Hindlimb muscle (tissue), 1 donor: ENCODE measurements at places on chromosomes 7 and 10.

GRCh38 chr10:63498665-63499064 lies 22.5 kb upstream of the REEP3 start:
- DNase-seq = no peak

- DNase-seq = no peak
These were observed 192.4 kb downstream of the ADARB2 start for GRCh38 chr10:1544929-1545328.

GRCh38 chr7:2095436-2095835 lies 137.3 kb downstream of the MAD1L1 start:
- no peak for DNase-seq

DNA sequence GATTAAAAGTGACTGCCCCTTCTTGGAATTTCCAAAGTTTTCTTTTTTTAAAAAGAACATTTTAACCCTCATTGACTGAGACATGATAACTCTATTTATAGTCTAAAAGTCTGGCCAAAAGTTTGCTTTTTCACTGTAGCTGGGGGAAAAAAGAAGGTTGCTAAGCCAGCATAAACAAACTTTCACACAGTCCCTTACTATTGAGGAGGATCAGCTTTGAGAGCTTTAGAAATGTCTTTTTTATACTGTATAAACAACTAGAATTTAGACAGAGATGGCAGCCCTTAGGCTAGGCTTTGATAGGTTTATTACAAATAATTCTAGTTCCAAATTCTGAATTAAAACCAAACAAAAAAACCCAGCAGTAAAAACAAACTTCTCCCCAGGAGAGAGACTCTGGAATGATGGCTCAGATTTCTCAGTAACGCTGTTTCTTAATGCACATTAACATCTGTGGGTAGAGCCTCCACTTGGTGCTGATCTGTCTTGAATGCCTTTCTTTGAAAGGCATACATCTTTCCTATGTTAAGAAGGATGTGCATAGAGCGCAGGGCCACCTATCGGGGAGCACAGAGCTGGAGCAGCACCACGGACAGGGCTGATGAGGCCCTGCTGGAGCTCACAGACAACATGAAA lies 100.9 kb upstream of the PDLIM1 start:
- DNase-seq = peak; percentile 46

- DNase-seq = no peak
These were observed at the start of gene IRF5 for GRCh38 chr7:128937647-128938543. IRF5 (plus strand) TSS chr7:128937927; CDS start chr7:128942082, 4,155 bp downstream.

DNA sequence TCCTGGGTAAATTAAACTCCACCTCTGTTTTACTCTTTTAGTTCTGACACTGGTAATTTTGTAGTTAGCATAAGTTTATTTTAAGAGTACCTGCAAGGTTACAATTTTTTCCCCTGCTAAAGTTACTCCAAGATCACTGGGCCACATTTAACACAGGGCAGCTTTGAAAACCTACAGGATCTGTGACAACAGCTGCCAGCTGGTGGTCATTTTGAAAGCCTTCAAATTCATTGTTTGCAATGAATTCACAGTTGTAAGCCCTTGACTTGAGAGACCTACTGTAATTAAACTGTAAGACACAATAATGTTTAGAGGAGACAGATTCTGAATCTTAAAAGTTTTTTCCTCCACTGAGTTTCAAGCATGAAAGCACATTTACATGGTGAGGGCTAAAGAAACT lies 129.6 kb downstream of the CNOT4 start:
- no peak for DNase-seq

GRCh38 chr10:91634246-91634645 lies 1.4 kb upstream of the PPP1R3C start:
- DNase-seq = no peak

DNA sequence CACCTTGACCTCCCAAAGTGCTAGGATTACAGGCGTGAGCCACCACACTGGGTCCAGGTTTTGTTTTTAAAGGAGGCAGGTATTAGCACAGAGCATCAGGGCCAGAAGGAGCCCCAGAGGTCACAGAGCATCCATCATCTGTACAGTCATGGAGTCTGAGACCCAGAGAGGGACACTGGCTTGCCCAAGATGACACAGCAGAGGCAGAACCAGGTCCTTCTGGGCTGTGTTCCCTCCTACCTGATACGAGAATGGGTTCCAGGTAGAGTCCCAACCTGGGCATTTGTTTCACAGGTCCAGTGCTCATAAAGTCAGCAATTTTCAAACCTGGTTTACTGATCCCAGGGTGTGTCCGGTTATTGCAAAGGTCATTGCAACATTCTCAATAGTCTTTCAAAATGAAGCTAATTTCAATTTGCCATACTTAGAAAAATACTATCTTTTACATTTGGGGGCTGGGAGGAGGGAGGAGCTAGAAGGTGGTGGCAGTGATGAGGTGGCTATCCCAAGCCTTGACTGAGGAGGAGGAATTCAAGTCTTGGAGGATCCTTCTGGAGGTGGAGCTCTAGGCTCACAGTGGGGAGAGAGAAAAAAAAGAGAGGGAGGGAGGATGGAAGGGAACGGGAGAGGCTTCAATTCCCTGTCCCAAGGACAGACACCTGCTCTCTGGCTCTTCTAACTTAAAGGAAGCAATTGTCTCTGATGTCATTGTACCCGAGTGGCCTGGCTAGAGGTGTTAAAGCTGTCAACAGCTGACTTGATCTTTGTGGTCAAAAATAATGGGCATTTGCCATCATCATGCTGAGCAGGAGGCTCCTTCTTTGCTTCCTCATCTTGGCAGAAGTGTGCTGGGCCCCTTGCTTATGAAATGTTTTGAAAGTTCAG lies 8.1 kb downstream of the MXI1 start:
- DNase-seq = no peak

GRCh38 chr7:32564542-32564941 lies 69.3 kb downstream of the AVL9 start:
- peak; percentile 26 for DNase-seq

DNA sequence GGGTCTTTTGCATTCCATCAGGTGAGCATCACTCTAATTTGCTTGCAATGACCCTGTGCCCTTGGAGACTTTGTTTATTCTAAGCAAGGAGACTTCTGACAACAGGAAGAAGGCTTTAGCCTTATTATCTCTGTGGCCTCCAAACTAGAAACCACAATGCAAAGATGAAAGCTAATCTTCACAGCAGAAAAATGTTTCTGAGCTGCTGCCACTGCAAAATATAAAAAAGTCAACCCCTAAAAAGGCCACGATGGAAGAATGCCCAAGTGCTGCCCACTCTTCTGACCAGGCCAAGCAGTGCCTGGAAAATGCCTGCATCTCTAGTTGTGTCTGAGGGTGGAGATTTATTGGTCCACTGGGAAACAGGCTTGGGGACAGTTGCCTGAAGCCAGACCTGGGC lies 299.9 kb downstream of the C7orf25 start:
- no peak for DNase-seq

DNA sequence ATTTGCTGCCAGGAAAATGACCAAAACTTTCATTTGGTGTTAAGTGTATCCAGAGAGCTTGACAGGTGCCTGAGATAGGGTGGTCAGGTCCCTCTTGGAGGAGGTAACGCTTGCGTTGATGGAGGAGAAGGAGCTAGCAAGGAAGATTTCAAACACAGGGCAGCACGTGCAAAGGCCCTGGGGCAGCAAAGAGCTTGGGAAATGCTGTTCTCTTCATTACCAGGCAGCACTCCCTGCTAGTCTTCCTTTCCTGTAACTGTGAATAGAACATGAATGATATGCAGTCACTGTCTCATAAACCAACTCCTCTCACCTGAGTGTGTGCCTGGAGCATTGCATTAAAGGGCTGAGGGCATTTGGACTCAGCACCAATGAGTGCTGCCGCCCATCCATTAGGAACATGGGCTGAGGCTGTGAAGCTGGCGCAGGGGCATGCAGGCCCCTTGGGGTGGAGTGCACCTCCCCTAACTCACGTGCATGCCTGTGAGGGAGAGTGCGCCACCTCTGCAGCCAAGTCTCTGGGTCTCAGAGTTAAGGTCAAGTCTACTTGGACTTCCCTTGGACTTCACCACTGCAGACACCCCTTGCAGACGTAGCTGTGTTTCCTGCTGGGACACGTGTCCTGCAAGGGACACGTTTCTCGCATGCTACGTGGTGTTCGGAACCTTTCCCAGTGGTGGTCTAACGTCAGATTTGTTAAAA lies 136.8 kb downstream of the PAXIP1 start:
- no peak for DNase-seq

DNA sequence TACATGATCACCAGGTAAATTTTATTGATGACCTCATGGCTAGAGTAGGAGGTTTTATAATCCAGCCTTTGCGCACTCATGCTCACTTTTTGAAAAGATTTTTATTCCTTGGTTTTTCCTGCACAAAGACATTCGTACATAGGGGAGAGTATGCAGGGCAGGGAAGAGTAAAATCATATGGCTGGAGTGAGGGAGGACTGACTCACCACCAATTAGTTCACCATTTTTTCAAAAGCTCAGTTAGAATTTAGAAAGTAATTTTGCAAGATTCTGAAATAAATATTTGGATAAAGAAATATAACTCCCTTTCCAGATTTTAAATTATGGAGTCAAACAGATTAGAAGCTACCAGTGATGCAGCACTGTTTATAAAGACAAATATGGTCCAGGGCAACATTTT lies 111.9 kb downstream of the SEMA3D start:
- no peak for DNase-seq

DNA sequence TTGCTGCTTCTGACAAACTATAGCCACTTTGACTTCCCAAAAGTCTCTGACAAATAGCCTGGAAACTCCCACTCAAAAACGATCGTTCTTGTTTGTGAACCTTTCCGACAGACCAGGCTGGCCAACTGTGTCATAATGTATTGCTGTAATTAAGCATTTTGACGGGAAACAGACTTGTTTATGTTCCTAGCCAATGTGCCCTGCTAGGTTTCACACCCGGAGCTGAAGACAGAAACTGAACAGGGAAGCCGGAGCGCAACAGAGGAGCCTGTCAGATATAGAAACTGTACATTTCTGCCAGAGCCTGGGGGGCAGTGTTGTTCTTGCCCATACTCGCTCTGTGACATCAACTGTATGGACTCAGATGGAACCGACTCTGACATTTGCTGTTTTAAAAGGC lies 55.3 kb upstream of the C7orf33 start:
- no peak for DNase-seq

- DNase-seq = no peak
These were observed 112.2 kb upstream of the JCAD start for GRCh38 chr10:30171601-30172000.

GRCh38 chr10:83017076-83017867 lies 1122.0 kb upstream of the GHITM start:
- DNase-seq = no peak

DNA sequence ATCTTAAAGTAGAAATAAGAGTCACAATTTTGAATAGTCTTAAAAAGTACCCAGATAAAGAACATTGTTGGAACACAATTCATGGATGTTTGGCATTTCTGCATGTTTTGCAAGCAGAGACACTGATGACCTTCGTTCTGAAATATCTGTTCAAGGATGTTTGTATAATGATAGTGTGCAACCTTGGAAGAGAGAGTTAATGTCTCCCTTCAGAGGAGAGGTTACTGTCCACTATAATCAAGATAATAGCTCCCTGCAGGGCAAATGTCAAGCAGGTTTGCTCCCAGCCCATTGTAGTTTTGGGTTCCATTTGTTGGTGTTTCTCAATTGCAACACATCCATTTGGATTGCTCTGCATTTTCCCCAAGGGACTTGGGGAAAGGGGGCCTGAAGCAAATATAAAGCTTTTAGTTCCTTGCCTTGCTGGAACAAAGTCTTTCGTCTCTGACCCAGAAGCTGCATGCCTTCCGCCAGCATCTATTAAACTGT lies 45.2 kb downstream of the COL1A2 start:
- DNase-seq = no peak

DNA sequence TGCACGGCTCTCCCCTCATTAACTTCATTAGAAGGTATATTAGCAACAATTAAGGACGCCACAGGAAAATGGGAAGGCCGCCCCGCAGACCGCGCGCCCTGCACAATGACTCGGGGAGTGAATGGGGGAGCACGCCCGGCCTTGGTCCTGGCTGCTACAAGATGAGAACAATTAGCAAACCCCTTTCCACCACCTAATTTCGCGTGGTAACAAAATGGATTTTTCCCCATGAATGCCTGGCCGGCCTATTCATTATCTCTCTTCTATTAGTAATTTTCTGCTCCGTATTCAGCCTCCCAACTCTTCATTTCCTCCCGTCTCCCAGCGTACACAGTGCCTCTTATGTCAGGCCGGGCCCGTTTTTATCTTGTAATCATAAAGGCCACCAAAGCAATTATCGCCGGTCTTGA lies 346.9 kb downstream of the DNAJB6 start:
- no peak for DNase-seq

DNA sequence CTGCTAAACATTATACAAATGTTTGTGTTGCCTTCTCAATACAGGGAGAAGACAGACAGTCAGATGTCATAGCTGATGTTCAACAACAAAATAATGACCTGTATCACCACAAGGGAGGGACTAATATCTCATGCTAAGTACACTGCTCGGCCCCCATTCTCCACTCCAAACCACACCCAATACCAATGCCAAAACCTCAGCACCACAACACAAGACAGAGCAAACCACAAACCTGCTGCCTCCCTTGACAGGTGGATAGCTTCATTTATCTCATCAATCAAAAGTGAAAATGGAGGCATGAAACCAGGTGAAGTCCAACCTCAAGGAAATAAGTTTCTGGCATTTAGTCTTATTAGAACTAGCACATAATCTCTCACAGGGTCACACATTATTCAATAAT lies 109.5 kb downstream of the PARD3 start:
- no peak for DNase-seq

GRCh38 chr10:7647062-7647664 lies 19.6 kb downstream of the ITIH5 start:
- no peak for DNase-seq

- no peak for DNase-seq
These were observed 16.4 kb downstream of the AOAH start for GRCh38 chr7:36707898-36708297.

DNA sequence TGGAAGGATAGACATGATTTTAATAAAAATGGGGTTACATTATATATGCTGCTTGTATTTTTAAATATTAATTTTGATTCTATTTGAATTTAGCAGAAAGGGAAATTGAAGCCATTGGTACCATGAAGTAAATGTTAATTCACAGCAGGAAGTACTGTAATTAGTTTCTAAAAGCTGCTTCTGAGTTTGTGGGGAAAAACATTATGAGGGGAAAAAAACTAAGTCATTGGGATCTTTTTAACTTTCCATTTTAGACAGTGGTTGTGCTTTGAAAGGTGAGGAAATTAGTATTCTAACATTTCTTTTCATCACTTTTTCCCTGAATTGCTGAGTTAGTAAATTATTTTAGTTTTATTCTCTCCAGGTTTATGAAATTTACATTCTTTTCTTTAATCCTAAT lies 41.0 kb downstream of the LCOR start:
- DNase-seq = no peak
